ENCODE measurements at places on chromosomes 11 and 22.
A peak's percentile ranks its signal among the peaks of the same experiment; 100 is the strongest.

- no peak for DNase-seq
Measured at GRCh38 chr11:83778596-83778995, 492.4 kb upstream of the CCDC90B start.

DNA sequence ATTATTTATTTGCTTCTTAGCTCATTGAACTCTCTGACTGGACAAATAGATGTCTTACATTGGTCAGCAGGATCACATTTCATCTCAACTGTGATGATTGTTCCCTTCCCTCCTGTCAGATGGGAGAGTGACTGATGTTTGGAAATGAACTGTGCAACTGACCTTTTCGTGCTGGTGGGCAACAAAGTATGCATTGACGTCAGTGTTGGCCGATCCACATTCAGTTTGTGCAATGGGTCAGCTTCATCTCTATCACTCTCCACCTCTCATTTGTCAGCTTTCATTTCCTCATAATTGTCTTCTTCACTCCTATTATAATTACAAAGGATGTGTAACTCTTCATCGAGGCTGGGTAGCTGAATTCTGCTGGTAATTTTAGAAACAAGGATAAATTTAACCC lies 71.3 kb downstream of the PPP2R1B start:
- no peak for DNase-seq

DNA sequence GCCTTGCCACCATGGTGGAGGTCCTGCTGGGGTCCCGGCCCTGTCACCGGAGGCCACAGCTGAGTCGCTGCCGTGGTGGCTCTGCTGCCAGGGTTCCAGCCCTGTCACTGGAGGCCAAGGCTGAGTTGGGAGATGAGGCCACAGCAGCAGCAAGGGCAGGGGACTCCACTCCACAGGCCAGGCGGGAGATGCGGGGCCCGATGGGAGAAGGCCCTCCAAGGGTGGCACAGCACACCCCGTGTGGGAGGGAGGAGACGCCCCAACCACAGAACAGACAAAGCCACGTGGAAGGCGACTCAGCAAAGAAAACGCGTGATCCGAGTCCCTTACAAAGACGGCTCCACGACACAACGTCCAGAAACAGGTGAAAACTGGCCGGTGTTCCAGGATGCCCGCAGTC lies 159.3 kb downstream of the BRD1 start:
- no peak for DNase-seq

- no peak for DNase-seq
Measured at GRCh38 chr11:45810431-45811108, 5.6 kb downstream of the SLC35C1 start.

GRCh38 chr11:64792482-64792881 lies 10.5 kb downstream of the MAP4K2 start:
- no peak for DNase-seq

DNA sequence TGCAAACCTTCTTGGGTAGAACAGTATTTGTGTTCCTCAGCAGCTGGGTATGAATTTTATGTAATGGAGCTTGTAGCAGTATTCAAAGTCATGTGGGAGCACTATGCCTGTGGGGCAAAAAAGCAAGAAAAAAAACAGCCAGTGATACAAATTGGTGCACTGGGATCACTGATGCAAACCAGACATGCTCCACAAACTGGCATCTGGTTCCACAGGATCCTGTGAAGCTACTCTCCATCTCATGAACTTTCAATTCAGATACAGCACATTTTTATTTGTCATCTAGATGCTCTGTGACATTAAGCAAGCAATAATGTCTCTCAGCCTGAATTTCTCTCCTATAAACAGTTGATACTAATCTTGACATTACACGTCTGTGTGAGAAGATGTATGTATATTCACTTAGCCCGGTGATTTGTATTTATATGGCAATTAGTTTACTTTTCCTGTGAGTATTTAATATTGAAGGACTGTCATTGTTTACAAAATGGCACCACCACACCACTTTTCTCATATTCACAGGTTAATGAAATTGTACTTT lies 208.5 kb upstream of the GRIA4 start:
- no peak for DNase-seq

DNA sequence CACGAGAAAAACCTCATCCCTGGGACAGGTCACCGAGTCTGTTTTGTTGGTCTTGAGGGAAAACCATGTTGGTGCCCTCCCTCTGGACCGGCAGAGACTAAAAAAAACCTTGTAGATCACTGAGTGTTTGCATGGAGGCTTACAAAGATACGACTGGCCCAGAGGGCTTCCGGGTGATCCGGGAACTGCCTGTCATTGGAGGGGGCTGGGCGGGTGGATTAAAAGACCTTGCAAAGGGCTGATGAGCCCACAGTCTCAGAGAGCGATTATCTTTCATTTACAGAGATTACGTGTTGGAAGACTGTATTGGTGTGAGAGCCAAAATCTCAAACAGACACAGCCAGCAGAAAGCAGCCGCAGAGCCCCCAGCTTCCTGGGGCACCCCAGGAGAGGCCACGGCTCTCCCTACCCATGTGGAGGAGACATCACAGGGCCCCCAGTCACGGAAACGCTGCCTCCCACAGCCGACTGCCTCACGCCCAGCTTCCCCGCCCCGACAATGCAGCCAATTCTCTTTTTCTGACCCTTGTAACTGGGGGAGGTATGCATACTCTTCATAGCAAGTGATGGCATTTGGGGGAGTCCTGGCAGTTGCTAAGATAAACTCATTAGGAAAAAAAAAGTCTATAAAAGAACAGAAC lies 426.4 kb downstream of the CTTN start:
- no peak for DNase-seq

- no peak for DNase-seq
Measured at GRCh38 chr11:84130646-84131427, 844.7 kb upstream of the CCDC90B start.

DNA sequence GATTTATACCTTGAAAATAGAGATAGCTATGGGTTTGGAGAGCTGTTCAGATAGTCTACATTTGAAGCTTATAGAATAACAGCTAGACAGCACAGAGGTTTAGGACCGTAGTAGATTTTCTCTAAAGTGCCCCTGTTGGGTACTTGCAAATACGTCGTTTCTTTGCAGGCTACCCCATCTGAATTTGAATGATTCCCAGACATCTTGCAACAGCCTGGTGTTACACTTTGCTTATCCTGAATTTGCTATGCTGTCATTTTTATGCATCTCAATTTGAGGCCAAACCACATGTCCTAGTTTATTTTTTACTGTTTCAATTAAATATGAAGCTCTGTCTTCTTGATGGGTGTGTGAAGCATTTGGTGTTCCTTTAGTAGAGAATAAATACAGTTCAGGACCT lies 142.1 kb downstream of the WNT11 start:
- DNase-seq, result no peak

GRCh38 chr11:19842505-19842904 lies 129.9 kb downstream of the NAV2 start:
- no peak for DNase-seq

GRCh38 chr22:25027959-25028840 lies 75.7 kb downstream of the KIAA1671 start:
- peak; percentile 54 for DNase-seq

GRCh38 chr11:102085864-102086551 lies 24.2 kb upstream of the YAP1 start:
- DNase-seq, result no peak

DNA sequence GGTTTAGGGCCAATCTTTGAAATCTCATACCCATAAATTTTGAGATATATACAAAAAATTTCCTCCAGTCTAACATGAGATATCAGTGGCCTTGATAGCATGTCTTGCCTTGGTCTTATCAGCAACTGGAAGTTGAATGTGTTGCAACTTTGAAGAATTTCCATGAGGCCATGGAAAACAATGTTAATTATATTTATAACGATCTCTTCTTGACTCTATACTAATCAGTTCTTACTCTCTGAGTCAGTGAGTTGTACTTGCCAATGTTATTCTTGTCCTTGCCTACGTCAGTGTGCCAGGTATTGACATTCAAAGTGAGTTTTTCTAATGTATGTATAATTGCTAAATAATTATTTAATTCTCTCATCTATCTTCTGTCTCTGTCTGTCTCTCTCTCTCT lies 535.1 kb downstream of the KCNA4 start:
- no peak for DNase-seq

DNA sequence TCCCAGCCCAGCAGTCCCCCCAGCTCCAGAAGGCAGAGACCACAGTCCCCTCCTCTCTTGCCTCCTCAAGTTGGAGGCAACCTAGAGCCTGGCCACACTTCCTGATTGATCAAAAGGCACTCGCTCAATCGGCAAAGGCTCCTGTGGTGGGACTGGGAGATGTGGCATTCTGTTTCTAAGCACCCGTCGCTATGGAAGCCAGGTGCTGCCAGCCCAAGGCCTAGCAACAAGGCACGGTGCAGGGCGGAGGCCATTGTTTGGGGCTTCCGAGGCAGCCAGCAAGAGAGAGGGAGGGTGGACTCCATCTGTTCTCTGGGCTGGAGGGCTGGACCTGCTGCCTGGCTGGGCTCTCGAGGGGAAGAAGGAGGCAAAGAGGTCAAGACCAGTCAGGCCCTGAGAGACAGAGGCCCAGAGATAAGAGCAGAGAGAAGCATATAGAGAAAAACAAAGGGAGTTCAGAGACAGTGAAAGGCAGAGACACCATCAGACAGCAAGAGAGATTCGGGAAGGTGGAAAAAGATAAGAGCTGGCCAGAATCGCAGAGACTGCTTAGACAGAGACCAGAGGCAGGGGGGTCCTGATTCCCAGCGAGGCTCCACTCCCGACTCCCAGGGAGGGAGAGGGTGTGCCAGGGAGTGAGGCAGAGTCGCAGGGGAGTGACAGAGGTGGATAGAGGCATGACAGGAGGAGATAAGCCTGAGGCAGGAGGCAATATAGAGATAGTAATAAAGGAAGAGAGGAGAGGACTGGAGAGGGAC lies 21.2 kb downstream of the PDE2A start:
- DNase-seq, result no peak

GRCh38 chr11:118699506-118700220 lies 20.2 kb upstream of the TREH start:
- no peak for DNase-seq

DNA sequence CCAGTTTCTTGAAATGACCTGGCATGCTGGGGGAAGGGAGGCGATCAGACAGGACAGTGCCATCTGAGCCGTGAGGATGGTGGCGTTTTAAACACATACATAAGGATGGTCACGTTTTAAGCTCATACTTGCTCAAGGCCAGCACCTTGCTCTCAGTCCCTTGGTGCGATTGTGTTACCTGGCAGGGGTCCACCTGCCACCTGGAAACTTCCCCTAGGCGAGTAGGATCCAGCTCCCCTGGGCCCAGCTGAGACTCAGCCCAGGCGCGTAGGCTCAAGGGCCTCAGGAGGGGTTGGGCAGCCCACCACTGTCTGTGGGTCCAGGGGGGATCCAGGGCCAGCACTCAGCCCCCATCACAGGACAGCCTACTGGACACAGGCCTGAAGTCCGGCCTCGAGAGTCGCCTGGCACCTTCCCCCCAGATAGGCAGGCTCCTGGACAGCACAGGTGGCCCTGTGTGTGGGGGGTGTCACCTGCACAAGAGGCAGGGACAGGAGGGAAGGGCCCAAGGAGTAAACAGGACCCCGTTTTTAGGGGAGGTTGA lies 185.8 kb downstream of the BRD1 start:
- no peak for DNase-seq

GRCh38 chr22:37659066-37659896 lies 758 bp downstream of the PDXP start:
- DNase-seq, result no peak

DNA sequence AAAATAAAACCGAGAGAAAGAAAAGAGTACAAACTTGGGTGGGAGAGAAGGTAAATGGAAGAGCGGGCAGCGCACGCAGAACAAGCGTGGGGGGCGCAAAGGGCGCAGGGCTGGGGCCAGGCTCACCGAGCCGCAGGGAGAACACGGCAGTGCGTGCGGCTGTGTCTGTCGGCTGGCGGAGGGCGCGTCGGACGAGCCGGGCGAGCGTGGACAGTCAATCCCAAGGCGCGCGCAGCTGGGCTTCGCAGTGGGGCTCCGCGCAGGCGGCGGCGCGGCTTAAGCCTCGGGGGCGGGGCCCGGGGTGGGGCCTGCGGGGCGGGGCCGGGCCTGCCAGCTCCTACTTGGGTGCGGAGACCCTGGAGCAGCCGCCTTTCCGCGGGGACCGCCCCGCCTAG lies at the start of gene UCP2:
Gene UCP2, minus strand, starts transcription at position 249 of the 395 bp plus-strand sequence. CDS start 4,465 bp downstream, outside the sequence.
- DNase-seq, result peak; percentile 89

DNA sequence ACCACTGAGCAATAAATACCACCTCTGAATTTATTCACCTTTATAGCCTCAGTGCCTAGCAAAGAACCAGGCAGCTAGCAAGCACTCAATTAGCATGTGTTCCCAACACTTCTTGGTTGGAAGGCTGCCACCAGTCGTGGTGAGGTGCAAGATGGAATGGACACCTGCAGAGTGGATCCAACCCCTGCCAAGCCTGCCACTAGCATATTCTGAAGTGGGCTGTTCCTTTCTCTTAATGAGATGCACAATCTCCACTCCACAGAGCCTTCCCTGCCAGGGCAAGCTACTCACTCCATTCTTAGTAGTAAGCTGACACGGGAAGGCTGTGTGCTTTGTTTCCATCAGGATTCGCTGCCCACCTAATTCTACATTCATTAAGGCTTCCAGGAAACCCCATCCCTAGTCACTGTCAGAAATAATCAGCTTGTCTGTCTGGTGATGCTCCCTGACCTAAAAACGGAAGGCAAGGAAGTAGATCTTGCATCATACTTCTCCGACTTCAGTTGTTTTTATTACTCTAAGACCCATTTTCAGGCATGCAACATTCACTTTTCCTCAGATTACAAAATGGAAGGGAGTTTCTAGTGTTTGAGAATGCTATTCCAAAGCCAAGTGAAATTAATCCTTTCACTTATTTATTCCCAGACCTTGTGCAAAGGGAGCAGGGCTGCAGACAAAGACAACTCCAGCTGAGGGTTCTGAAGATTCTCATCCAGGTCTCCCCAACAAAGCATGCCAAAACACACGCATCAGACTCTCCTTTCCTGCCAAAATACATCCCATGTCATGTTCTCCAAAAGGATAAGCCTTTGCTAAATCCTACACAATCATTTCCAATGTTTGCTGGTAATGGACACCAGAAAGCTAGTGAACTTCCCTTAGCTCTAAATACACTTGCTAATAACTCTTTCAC lies 128.0 kb downstream of the TENM4 start:
- DNase-seq, result no peak

DNA sequence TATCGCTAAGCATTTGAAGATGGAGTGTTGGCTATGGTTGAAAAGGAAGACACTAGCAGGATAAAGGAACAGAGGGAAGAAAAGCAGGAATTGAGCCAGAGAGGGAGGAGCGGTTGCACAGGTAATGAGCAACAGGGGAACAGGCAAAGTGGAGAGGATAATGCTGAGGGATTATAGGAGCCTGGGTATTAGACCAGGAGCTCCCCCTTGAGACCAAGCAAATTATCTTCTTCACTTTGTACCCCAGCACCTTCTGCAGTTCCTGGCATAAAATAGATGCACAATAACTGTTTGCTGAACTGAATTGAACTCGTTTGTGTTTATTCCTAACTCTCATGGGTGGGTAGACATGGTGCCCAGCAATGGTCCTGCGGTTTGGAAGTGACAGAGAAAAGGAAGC lies 54.6 kb upstream of the OR5P2 start:
- no peak for DNase-seq

- no peak for DNase-seq
Measured at GRCh38 chr11:95304777-95305176, 73.8 kb upstream of the SESN3 start.

- no peak for DNase-seq
Measured at GRCh38 chr22:33706100-33706499, 214.2 kb downstream of the LARGE1 start.

Data from heart right ventricle (tissue), 16 donors.